ENCODE measurements at places on chromosomes 3 and 15. TPM values are rescaled to one million over a fixed set of nuclear protein-coding genes. Genes with fewer than 3 reads are reported as not detected.

FAM107A gene
- total RNA-seq, result 0.54 TPM

LINGO1 gene
- not detected for total RNA-seq

SV2B gene
- not detected for total RNA-seq

LRRC15 gene
- 10.0 TPM for total RNA-seq

TGM5 gene
- not detected for total RNA-seq

ISLR2 gene
- total RNA-seq, result 0.36 TPM

LOXL1 gene
- total RNA-seq, result 53.4 TPM

STRIT1 gene
- not detected for total RNA-seq

MASP1 gene
- 19.2 TPM for total RNA-seq

Data from fibroblast of the aortic adventitia (primary cell).